ENCODE measurements at places on chromosomes 12 and 14. TPM values are rescaled to one million over a fixed set of nuclear protein-coding genes. Genes with fewer than 3 reads are reported as not detected.

DNA sequence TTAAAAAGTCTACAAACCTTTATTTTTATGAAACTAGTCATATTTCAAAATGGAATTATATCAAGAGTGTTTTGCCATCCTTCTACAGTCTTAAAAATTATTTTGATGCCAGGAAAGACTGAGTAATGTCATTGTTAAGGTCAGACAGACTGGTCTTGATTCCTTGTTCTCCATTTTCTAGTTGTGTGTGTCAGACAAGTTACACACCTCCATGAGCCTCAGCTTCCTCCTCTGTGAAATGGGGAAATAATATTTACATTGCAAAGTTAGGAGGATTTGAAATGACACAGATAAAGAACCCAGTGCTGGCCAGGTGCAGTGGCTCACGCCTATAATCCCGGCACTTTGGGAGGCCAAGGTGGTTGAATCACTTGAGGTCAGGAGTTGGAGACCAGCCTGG, 47.4 kb upstream of the ELK3 start:
- no peak overlapping the region for H3K4me3 ChIP-seq
- H3K27me3 ChIP-seq: no peaks in the 10 kb centered on the region
- no peak overlapping the region for H3K27ac ChIP-seq
- H3K4me1 ChIP-seq: peaks cover 4% of the 10 kb centered on the region

DNA sequence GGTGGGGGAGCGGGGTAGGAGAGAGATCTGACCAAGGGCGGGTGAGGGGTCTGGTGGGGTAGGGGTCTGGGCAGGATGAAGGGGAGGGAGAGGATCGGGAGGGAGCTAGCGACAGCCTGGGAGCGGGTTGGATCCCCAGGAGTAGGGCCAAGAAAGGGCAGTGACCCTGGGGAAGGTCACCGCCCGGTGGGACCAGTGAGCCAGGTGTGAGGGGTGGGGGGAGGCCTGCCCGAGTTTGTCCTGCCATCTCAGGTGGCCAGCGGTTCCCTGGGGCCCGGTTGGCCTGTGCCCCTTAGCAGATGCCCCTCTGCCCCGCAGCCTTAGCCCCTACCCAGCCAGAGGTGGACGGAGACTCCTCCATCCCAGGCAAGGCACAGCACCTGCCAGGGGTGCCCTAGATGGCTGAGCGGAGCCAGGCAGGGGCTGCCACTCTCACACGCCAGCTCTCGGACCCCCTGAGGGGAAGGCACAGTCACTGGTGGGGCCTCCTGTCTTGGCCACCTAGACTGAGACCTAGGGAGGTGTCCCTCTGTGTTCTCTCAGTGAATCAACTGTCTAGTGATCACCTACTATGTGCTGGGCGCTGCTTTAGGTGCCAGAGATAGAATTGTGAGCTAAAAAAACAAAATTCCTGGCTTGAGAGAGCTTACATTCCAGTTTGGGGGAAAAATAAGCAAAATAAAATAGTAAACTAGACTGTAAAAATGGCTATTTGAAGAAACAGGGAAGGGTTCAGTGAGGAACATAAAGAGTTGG, 629 bp upstream of the TTC7B start:
- peaks cover 41% of the 10 kb centered on the region for H3K4me1 ChIP-seq
- H3K27me3 ChIP-seq: no peaks in the 10 kb centered on the region
- H3K4me3 ChIP-seq: peak overlapping the region; percentile 76
- no peak overlapping the region for H3K27ac ChIP-seq
- DNase-seq: no peak

GRCh38 chr14:89430391-89431236, 13.6 kb upstream of the FOXN3 start:
- H3K36me3 ChIP-seq: no peaks in the 10 kb centered on the region
- H3K27ac ChIP-seq: peak overlapping the region; percentile 84
- H3K4me3 ChIP-seq: peak overlapping the region; percentile 45
- DNase-seq: no peak

DNA sequence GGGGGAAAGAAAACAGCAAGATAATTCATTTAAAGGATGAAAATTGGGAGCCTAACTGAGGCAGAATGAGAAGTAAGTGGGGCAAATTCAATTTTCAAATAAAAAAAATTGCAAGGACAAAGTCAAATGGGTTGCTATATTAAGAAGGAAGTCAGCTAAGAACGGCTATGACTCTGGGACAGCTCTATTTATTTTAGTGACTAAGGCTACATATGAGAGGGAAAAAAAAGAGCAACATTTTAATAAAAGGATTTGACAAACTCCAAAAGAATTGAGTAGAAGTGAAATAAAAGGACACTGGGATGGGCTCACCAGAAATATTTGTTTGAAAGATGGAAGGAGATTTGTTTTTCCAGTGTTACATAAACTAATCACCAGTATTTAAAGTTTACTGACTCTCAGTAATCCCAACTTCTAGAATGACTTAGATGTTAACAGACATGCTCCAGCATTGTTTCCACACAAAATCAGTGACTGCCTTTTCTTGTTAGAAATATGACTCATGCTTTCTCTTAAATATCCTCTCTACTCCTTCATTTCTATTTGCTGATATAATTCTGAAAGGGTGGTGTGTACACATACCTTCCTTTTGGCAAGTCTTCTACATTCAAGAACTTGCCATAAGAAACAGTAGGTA, 198.5 kb downstream of the SLC25A21 start:
- H3K4me3 ChIP-seq: no peak overlapping the region
- H3K27ac ChIP-seq: no peak overlapping the region
- peaks cover 4% of the 10 kb centered on the region for H3K4me1 ChIP-seq
- DNase-seq: no peak

DNA sequence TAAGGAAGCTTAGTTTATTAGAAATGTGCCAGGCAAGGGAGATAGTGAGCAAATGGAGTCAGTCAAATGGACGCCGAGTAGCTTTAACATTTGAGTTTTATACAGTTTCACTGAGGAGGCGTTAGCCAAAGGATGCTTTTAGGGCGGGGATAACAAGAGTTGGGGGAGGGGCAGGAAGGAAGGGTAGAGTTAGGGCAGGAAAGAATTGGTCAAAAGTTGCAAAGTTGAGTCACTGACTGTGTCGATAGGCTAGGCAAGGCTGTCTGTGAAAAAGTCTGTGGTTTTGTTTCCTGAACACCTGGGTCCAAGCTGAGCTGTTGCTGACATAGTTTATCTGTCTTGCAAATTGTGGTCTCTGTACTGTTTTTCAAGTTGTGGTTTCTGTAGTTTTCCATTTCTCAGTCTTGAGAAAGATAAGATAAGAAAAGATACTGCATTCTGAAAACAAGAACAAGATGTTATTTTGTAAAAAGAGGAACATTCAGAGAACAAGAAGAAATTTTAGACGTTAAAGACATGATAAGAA, 62.6 kb upstream of the RESF1 start:
- H3K4me3 ChIP-seq: no peak overlapping the region
- no peaks in the 10 kb centered on the region for H3K36me3 ChIP-seq
- H3K4me1 ChIP-seq: no peaks in the 10 kb centered on the region
- H3K27me3 ChIP-seq: no peaks in the 10 kb centered on the region
- DNase-seq: no peak
- no peak overlapping the region for H3K27ac ChIP-seq

The IL31 gene
- not detected for total RNA-seq

All from esophagus muscularis mucosa (tissue), 4 donors.